Posterior vena cava (tissue), 2 donors: ENCODE measurements at places on chromosomes 12 and 14. TPM values are rescaled to one million over a fixed set of nuclear protein-coding genes. Genes with fewer than 3 reads are reported as not detected.

Gene TMEM233
- 0.90 TPM for total RNA-seq

Gene NRIP2
- 3.6 TPM for total RNA-seq

DNA sequence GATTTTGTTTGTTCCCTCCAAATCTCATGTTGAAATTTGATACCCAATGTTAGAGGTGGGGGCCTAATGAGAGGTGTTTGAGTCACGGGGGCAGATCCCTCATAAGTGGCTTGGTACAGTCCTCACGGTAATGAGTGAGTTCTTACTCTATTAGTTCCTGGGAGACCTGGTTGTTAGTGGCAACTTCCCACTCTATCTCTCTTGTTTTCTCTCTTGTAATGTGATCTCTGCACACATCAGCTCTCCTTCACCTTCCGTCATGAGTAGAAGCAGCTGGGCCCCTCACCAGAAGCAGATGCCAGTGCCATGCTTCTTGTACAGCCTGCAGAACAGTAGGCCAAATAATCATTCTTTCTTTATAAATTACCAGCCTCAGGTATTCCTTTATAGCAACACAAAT is 29.6 kb upstream of the KCNK10 start:
- no peak for DNase-seq

DNA sequence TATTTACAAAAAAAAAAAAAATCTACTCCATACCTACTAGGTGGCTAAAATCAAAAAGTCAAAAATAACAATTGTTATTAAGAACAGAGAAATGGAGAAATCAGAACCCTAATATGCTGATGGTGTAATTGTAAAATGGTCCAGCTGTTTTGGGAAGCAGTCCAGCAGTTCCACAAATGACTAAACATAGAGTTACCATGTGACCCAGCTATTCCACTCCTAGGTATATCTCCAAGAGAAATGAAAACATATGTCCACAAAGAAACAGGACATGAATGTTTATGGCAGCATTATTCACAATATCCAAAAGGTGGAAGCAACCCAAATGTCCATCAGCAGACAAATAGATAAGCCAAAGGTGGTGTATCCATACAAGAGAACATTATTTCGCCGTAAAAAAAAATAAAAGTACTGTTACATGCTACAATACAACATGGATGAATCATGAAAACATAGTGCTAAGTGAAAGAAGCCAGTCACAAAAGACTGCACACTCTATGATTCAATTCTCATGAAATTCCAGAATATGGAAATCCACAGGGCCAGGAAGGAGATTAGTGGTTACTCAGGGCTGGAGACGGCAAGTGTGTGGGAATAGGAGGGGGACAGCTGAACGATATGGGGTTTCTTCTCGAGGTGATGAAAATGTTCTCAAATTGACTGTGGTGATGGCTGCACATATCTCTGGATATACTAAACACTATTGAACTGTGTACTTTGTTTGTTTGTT is 9.1 kb upstream of the DPF3 start:
- DNase-seq, result no peak

GRCh38 chr12:25459541-25459951 is 93.5 kb downstream of the LMNTD1 start:
- DNase-seq, result no peak

DNA sequence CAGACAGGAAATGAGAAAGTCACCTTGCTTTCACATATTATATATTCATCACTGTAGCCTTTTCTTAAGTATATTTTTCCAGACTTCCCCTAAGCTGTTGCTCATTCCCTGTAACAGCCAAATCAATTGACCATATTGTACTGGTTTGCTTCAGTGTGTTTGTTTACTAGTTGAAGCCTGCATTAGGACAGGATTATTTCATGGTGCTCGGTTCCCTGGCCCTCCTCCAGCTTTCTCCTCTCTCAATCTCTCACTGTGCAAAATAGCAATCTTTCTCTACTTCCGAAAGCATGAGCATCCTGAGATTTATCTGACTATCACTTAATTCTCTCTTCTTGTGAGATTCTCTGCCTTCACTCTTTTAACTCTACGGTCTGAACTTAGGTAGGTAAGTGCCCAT is 2.4 kb downstream of the SLC35F4 start:
- no peak for DNase-seq

DNA sequence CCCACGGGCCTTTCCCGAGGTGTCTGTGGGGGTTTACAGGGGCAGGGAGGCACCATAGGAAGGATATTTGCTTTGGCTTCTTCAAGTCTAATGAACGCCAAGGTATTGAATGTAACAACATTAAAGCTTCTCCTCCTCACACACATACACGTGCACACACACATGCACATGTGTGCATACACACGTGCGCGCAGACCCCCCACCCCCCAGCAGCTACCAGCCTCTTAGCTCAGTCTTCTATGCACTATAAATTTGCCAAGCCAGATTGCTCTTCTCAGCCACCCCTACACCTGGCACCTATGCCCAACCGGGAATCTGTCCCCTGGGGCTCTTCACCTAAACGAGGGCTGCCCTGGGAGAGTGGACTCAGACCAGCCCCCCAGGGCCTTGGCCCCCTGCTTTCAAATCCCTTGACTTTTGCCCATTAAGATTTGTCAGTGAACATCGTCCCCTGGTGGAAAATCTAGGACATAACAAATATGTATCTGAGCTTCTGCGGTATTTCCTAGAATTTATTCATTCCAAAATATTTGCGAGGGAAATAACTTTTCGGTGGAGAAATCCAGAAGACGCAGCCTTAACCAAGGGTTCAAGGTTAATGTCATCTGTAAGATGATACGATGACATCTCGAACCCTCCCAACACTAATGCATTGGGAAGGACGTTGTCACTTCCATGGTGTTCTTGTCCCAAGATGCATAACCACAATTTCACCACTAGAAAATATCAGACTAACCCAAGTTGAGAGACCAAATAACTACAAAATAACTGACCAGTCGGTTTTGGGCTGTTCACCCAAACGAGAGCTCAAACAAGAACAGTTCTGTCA is 330.4 kb downstream of the MED13L start:
- no peak for DNase-seq

DNA sequence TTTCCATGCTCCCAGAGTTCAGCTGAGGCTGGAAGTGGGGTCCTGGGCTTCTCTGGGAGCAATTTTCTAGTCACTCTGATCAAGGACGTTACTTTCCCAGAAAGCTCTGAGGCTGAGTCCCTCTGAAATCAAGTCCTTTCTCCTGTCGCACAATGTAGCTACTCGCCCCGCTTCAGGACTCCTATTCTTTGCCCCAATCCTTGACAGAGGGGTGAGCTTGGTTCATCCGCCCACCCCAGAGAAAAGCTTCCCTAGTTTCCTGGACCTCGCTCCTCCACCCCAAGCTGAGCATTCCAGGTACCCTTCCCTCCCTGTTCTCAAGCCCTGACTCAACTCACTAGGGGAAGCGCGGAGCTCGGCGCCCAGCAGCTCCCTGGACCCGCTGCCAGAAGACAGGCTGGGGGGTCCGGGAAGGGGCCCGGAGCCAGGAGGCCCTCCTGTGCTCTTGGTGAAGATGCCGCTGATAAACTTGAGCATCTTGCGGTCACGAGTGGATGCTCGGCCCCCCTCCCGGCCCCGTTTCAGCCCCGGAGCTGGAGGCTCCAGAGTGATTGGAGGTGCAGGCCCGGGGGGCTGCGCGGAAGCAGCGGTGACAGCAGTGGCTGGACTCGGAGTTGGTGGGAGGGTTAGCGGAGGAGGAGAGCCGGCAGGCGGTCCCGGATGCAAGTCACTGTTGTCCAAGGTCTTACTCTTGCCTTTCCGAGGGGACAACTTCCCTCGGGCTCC is 1.6 kb downstream of the AGAP2 start:
- DNase-seq, result no peak

DNA sequence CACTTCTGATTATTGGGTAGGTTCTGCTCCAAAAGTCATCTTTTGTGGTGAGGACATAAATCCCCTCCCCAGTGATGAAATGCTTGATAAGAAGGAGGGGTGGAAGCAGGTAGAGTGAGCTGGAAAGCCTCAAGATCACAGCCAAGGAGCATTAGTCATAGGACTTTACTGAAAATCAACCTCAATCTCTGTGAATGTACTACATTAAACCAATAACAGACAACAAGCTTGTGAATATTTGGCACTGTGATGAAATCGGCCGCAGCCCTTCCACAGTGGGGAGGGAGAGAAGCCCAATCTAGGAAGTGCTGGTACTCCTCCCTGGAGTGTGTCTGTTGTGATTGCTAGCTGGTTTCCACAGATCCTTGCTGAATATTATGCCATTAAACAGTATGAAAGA is 41.2 kb upstream of the PTCSC3 start:
- DNase-seq, result no peak

DNA sequence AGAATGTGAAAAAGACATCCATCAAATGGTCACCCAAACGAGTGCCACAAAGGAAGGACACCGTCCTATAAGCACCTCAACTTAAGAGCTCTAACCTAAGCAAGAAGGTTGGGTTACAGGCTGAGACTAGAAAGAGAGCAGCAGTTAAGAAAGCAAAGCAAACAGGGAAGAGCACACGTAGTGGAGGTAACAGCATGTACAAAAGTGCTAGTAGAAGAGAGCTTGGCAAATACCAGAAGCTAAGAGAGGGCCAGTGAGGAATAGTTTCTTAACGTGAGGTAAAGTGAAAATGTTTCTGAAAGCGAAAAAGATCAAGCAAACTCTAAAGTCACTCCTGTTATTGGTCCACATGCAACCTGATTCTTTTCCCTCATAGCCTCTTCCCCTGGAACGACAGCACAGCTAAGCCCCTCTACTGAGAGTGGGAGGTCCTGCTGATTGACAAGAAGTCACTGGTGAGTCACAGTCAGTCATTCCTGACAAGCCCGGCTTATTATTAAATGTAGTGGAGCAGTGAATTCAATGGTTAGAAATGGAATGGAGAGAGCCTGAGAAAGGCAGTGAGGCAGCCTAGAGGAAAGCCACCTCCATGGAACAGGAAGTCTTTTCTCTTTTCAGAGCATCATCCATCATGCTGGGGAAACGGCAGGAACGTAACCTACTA is 204.4 kb downstream of the SLC25A21 start:
- DNase-seq, result no peak
